Non-pigmented ciliary epithelial cell (primary cell): ENCODE measurements at places on chromosomes 6 and 20.
A peak's percentile ranks its signal among the peaks of the same experiment; 100 is the strongest.

GRCh38 chr6:168370310-168370991 lies 50.9 kb upstream of the DACT2 start:
- DNase-seq: no peak

- DNase-seq: no peak
These were observed 228.7 kb downstream of the DOK5 start for GRCh38 chr20:54704032-54704635.

GRCh38 chr6:131950767-131951575 lies at the start of gene CCN2:
TSS of gene CCN2 (minus strand) at chr6:131951372. CDS start at chr6:131951172, 200 bp downstream.
- peak; percentile 99 for DNase-seq

GRCh38 chr20:52404671-52405070 lies 213.1 kb upstream of the ZFP64 start:
- no peak for DNase-seq

DNA sequence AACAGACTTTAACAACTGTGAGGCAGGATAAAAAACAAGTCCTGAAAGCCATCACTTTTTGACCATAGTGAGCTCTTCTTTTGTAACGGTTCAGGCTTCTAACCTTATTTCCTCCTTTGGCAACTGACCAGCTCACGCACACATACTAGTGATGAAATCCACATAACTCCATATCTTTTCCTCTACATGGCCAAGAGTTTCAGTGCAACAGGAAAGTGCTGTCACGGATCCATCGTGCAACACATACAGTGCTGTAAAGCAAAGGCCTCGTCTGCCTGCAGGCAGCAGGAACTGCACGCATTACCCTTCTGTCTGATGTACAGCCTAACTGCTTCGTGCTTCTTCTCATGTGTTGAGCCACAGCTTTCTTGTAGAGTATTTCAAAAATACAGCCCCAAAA lies 108.5 kb downstream of the EPM2A start:
- DNase-seq: no peak

DNA sequence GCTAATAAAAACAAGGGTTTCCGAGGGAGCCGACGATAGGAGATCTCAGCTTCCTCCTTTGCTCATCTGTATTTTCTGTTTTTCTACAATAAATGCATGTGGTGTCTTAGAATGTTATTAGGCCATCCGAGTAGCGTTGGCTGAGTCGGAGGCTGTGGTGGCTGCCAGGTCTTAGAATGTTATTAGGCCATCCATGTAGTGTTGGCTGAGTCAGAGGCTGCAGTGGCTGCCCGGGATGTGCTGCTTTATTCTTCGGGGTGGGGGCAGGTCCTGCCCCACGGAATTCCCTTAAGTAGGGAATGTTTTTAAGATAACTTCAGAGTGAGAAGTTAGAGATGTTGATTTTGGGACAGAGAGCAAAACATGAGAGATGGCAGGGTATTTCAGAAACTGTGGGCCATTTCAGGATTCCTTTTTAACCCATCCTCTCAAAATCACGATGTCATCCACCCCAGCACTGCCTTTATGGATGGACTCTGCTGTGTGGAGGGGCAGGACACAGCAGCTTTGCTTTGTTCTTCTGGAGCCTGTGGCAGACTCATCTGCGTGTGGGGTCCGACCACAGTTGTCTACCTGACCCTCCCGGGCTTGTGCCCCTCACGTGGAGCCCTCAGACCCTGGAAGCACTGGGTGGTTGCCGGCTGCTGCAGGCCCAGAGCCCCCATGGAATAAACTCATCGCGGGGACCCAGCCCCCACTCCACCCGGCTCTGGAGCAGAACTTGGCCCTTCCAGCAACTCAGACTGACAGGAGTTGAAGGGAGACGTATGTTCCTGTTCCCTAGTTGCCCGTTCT lies 20.4 kb downstream of the OSBPL2 start:
- peak; percentile 45 for DNase-seq

DNA sequence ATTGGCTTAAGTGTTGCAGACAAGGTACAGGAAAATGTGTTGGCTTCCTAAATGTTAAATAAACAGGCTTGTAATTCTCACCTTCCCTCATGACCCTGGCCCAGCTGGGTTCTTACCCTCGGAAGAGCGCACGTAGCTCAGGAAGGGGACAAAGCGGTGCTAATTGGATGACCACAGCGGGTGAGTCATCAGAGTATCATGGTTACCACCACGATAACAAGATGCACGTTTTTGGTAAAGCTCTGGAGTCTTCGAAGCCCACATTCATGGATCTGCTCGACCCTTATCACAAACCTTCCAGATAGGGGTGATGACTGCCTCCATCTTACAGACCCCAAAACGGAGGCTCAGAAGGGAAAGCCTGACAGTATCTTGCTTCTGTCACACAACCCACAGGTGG lies 32.8 kb downstream of the APCDD1L start:
- DNase-seq: no peak

- no peak for DNase-seq
These were observed 7.5 kb downstream of the SNAI1 start for GRCh38 chr20:49990271-49990720.

- DNase-seq: no peak
These were observed 109.7 kb downstream of the BCAS1 start for GRCh38 chr20:53960579-53961272.

GRCh38 chr20:33915726-33916331 lies 77.9 kb upstream of the RALY start:
- no peak for DNase-seq

DNA sequence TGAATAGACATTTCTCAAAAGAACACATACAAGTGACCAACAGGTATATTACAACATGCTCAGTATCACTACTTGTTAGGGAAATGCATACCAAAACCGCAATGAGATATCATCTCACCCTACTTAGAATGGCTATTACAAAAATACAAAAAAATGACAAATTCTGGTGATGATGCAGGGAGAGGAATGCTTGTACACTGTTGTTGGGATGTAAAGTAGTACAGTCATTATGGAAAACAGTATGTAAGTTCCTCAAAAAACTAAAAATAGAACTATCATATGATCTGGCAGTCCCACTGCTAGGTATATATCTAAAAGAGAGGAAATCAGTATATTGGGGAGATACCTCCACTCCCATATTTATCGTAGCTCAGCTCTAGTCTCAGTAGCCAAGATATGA lies 10.9 kb upstream of the SLC17A5 start:
- DNase-seq: no peak

DNA sequence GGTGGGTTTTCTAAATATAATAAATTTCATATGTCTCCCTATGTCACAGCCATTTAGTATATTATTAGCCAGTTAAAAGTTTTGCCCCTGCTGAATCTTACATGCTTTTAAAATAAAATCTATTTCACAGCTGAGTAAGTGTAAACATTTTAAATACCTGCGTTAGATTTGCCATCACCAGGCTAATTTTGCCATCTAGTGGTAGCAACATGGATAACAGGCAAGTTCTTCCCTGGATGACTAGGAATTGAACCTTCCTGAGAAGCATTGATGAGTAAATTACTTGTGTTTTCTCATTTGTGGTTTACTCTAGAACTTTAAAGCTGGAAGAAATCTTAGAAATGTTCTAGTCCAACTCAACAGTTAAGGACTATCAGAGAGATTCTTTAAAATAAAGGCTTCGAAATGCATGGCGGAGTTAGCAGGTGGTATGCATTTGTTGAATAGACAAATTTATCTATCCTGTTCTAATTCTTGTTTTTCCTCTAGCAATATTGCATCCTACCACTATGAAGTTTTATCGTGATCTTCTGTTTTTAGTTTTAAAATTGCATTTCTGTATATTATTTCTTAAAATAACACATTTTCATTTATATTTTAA lies 2.6 kb downstream of the PRSS35 start:
- DNase-seq: no peak

DNA sequence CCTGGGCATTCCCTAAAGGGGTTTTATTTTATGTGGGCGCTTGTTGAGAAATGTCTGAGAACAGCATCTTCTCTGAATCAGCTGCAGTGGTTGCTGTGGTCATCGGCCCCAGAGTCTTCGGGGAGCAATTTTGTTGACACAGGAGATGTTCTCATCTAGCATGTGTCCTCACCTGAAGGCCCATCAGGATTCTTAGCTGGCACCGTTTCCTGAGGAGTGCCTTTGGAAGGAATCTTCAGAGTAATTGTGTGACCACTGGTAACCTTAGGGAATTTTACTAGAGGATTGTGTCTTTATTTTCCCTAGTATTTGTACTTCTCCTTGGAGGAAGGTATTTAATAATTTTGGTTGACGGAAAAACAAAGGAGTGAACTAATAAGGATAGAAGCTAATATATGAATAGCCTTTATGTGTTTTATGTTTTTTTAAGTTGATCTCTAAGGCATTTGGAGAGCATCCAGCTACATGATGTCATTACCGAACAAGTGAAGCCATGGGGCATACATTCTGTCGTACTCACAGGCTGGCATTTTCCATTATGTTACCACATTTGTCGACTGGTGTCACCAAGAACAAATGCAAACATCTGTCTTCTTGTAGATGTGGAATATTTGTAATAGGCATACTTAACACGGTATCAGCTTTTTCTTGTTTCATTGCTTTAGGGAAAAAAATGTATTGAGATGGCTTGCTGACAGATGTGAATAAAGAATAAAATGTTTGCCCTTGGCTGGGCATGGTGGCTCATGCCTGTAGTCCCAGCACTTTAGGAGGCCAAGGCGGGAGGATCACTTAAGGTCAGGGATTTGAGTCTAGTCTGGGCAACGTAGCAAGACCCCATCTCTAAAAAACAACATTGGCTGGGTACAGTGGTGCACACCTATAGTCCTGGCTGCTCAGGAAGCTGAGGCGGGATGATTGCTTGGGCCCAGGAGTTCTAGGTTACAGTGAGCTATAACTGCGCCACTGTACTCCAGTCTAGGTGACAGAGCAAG lies 41.9 kb downstream of the TULP4 start:
- no peak for DNase-seq

- DNase-seq: no peak
These were observed 18.3 kb downstream of the DSP start for GRCh38 chr6:7559651-7560385.

DNA sequence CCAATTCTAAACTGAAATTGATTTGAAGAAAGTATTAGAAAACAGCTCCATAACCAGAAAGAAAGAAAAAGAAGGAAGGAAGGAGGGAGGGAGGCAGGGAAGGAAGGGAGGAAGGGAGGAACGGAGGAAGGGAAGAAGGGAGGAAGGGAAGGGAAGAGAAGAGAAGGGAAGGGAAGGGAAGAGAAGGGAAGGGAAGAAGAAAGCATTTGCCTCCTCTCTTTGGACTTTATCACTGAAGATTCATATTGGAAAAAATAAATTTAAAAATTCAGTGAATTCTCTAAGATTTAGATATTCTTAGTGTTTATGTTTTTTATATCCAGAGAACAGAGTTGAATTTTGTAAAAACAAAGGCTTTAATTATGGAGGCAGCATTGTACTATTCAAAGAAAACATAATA lies 68.5 kb upstream of the NXT1 start:
- no peak for DNase-seq

GRCh38 chr20:38203337-38203980 lies 38.4 kb upstream of the TGM2 start:
- no peak for DNase-seq

DNA sequence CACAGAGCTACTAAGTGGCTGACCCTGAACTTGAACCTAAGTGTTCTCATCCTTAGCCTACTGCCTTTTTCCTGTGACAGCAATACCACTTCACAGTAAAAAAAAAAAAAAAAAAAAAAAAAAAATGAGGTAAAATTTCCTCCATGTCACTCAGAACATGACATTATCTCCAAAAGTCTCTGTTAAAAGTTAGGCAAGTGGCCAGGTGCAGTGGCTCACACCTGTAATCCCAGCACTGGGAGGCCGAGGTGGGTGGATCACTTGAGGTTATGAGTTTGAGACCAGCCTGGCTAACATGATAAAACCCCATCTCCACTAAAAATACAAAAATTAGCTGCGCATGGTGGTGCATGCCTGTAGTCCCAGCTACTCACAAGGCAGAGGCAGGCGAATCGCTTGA lies 11.2 kb upstream of the HDDC2 start:
- no peak for DNase-seq

DNA sequence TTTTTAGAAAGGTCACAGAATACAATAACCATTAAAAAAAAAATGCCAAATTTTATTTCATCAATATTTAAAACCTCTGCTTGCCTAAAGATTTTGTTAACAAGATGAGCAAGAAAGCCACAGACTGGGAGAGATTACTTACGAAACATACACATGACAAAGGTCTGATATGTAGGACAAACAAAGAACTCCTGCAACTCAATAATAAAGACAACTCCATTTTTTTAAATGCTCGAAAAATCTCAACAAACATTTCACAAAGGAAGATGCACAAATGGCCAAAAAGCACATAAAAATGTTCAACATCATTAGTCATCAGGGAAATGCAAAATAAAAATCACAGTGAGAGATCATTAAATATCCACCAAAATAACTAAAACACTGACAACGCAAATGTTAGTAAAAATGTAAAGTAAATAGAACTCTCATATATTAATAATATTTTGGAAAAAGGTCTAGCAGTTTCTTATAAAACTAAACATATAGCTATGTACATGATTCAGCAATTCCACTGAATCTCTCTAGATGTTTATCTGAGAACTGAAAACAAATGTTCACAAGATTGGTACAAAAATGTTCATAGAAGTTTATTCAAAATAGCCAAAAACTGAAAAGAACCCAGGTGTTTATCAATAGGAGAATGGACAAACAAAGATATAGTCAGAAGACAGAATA lies 10.3 kb downstream of the STK38 start:
- DNase-seq: no peak

GRCh38 chr6:146498309-146498708 lies 45.3 kb upstream of the RAB32 start:
- DNase-seq: no peak

- DNase-seq: no peak
These were observed 1263.3 kb upstream of the EYS start for GRCh38 chr6:66970373-66970772.

- DNase-seq: no peak
These were observed 82.3 kb downstream of the CD24 start for GRCh38 chr6:106892186-106892585.

DNA sequence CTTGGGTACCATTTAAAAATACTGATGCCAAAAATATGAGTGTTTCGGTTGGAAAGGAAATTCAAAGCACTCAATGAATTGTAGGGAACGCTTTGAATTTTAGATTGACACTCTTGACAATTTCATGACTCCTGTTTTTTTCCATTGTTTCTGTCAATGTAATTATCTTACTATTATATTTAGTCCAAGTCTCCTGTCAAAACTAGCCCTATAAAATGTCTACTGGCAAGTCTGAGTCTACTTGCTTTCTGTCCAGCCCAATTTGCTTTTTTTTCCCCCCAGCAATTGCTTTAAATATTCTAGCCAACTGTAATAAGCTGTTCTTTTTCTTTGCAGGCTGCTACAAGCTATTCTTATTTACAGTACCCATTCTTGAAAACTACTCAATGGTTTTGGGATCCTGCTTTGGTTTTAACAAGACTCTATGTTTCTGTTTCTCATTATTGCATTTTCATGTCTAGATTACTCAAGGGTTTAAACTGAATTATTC lies 1103.9 kb upstream of the GJE1 start:
- DNase-seq: no peak

DNA sequence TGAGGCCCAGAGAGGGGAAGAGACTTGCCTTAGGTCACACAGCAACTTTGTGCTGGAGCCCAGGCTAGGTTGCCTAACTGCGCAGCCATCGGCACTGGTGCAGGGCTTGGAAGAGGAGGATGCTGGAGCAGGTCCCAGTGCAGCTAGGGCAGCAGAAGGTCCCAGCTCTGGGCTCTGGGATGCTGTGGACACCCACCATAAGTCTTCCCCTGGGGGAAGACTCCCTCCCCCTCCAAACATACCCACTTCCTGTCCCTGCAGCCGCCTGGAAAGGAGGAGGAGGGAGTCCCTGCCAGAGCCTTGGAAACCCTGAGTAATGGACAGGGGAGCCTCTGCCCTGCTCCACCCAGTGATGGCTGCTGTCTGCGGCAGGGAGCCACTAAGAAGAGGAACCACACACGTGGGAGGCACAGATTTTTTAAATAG lies 93.6 kb downstream of the NCR2 start:
- no peak for DNase-seq
